ENCODE measurements at places on chromosomes 2 and 18. TPM values are rescaled to one million over a fixed set of nuclear protein-coding genes. Genes with fewer than 3 reads are reported as not detected.

The EPB41L3 gene
- total RNA-seq = 5.2 TPM

The CPO gene
- not detected for total RNA-seq

The SIX3 gene
- total RNA-seq = not detected

The SERPINB13 gene
- not detected for total RNA-seq

The STAT4 gene
- total RNA-seq = 0.11 TPM

The FAM237A gene
- total RNA-seq = not detected

The HOXD8 gene
- total RNA-seq = 5.3 TPM

The MFSD6 gene
- 7.0 TPM for total RNA-seq

The DSC2 gene
- 0.64 TPM for total RNA-seq

The NT5DC4 gene
- total RNA-seq = not detected

The ANKRD30B gene
- total RNA-seq = 1.4 TPM

The UGT1A8 gene
- total RNA-seq = not detected

The CPS1 gene
- 11.3 TPM for total RNA-seq

The SLC19A3 gene
- 1.1 TPM for total RNA-seq

The MC2R gene
- total RNA-seq = not detected

The FAHD2B gene
- 11.7 TPM for total RNA-seq

The LDLRAD4 gene
- 1.6 TPM for total RNA-seq

The MAP3K20 gene
- total RNA-seq = 13.8 TPM

The ACKR3 gene
- total RNA-seq = not detected

The FABP1 gene
- not detected for total RNA-seq

The SPP2 gene
- total RNA-seq = not detected

The CFC1B gene
- not detected for total RNA-seq

The EIPR1 gene
- 77.9 TPM for total RNA-seq

The ANKRD23 gene
- total RNA-seq = 3.2 TPM

The HOXD3 gene
- 0.90 TPM for total RNA-seq

The ACADL gene
- 0.23 TPM for total RNA-seq

The VWC2L gene
- total RNA-seq = not detected

The HS6ST1 gene
- 8.1 TPM for total RNA-seq

The SERPINB11 gene
- not detected for total RNA-seq

The HJURP gene
- total RNA-seq = 32.4 TPM
